Left lobe of liver (tissue), 2 donors: ENCODE measurements at places on chromosomes 12 and 14.

DNA sequence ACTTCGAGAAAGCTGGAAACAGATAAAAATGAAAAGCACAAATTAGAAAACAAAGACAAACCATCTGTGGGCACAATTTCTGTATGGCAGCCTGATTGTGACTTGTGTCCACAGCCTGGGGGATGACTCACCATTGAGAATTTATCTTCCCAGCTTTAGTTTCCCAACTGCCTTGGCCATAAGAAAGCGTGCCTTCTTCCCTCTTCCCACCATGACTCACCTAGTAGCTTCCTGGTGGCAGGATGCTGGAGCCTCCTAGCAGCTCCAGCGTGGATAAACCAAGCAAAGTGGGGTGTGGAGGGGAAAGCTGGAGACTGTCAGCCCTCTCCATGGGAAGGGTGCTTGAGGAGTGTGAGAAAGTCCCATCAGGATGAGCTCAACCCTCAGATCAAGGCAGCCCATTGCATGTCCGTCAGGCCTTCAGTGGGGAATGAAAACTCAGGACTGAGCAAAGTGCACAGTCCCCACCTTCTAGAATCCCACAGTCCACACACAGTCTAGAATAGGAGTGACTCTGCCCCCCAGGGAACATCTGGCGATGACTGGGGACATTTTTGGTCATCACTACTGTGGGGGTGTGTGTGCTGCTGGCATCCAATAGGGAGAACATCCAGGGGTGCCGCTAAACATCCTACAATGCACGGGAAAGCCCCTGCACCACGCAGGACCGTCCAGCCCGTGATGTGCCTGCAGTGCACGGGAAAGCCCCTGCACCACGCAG, 22.4 kb upstream of the SERPINA6 start:
- DNase-seq: no peak

- no peak for DNase-seq
Measured at GRCh38 chr14:52307905-52308304, 6.2 kb upstream of the PTGER2 start.

DNA sequence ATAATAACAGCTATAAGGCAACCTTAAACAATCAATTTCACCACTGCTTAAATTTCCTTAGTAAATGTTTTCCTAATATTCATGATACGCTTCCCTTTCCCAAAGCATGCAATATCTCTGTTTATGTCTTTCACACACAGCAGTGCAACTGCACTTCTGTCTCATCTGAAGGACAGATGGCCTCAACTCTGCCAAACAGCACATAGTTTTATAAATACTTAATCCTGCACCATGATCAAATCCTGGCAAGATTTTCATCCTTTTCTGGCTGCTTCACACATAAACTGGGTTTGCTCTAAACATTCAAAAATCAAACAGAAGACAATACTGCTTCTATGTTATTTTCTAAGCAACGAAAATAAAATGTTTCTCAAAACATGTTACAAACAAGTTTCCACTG, 266.3 kb downstream of the ITPR2 start:
- DNase-seq: no peak

DNA sequence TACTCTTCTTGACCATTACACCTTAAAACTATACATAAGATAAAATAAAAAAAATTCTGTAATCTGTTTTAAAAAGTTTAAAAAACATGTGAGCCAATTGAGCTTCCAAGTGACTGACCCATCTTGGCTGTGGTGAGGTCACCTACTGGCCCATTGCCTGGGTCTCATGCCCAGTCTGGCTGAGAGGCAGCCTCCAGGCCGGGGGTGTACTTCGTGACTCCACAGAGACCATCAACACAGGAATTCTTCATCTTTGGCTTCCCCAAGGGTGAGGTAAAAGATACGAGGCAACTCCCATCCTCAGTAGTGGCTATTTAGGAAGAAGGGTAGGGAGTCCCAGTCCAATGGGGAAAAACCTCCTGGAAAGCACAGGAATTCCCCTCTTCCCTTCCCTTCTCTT, 113.2 kb downstream of the APAF1 start:
- no peak for DNase-seq

DNA sequence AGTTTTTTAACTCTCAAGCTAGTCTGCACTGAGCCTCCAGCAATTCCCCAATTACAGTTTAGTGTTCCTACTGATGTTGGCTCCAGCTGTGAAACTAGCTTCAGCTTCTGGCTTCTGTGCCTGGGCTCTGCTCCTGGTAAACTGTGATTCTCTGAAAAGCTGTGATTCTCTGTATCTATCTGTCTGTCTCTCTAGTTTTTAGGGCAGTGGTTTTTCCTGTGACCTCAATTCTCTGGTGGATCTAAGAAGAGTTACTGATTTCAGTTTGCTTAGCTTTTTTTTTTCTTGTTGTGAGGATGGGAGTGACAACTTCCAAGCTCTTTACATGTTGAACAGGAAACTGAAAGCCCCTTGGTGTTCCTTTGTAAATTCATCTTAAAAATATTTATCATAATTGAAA, 3.8 kb upstream of the HIF1A start:
- DNase-seq: no peak

- DNase-seq: no peak
Measured at GRCh38 chr14:65396082-65396910, 16.2 kb upstream of the FUT8 start.

DNA sequence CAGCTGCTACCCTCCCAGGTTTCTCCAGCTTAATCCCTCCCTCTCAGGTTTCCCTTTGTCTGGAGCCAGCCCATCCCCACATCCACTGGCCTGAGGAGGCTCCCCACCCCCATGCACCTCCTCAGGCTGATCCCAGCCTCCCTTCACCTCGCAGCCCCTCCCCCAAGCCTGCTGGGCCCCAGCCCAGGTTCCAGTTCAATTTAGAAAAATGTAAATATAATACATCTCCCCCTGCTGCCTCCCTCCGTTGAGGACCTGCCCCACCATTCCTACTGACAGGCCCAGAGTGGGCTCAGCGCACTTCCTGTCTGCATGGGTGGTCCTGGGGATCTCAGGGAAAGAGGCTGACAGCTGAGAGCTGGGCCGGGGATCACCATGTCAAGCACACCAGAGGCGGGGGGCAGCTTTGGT, 155.8 kb downstream of the NTF3 start:
- DNase-seq: no peak

DNA sequence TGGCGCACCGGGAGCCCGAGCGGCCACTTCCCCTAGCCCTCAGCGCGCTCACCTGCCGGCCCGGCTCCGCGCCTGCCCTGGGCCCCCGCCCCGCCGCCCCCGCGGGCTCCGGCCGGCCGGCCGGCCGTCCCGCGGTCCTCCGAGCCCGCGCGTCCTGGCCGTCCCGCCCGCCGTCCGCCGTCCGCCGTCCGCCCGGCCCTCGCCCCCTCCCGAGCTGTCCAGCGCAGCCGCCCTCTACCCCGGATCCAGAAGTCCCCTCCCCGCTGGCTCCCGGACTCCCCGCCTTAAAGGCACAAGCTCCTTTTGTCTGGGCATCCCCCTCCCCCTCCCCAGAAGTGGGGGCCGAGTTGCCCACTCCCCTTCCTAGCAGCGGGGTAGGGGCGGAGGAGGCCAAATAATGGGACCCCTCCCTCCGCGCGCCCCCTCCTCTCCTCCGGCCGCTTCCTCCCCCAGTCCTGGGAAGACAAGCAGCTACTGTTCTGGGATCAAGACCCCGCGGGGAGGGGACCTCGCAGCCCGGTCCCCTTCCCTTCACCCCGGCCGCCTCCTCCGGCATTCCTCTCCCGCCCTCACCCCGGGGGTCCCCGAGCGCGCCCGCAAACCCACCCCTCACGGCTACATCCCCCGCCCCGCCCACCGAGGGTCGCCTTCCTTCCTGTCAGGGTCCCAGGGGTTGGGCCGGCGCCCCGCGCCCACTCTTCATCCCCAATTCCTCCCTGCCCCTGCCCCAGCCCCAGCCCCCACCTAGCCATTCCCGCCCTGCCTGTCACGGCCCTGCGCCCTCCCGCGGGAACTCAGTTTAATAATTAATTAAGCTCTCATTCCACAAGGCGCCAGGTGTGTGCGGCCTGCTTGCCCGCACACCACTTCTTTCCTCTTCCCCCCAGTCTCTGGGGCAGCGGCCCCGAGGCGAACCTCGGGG, at the start of gene ADCY6:
TSS of gene ADCY6 (minus strand) at position 236 of the 922 bp plus-strand sequence. CDS start 5,655 bp downstream, outside the sequence.
- DNase-seq: peak; percentile 88

DNA sequence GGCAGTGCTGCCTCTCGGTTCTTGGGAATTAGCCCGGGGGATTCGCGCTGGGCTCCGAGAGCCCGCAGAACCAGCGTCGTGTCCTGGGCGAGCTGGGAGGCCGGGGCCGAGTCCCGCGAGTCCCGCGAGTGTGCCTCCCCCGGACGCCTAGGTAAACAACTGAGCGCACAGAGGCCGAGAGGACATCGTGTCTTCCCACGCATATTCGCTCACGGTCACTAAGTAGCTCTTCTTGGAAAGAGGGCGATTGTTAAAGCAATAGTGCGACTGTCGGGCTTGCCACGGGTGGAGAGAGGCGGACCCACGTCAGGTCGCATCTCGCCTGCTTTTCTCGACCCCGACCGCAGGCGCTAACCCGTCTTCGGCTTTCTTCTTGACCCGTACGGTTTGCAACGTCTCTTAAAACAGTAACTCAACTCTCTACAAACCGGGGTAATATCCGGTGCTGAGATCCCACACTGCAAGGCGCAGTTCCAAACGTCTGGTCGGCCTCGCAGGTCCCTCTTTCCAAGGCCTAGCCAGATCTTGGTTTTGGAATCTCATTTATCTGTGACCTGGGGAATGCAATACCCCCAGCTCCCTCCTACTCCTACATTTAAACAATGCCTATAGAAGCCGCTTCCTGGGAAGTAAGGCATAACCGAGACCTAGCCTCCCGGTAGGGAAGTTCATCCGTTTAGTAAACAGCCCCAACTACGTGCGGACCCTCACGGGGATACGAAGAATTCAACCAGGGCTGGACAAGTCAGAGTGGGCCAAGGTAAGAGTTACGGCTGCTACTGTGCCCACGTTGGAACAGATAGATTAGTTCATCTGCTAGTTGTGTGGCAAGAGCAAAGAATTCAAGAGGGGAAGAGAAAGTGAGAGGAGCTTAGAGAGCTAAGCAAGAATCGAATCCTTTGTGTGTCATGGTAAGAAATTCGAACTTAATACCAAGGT, 736 bp upstream of the PHLDA1 start:
- DNase-seq: no peak

GRCh38 chr14:75877884-75878283, 103.9 kb downstream of the TGFB3 start:
- DNase-seq: no peak
